ENCODE measurements at places on chromosomes 5 and 9.

GRCh38 chr5:81633471-81633870, 117.4 kb downstream of the SSBP2 start:
- H3K4me1 ChIP-seq = peaks cover 3% of the 10 kb centered on the region
- no peak overlapping the region for H3K4me3 ChIP-seq
- H3K27me3 ChIP-seq = no peaks in the 10 kb centered on the region

- peaks cover 6% of the 10 kb centered on the region for H3K27me3 ChIP-seq
- H3K36me3 ChIP-seq = no peaks in the 10 kb centered on the region
- no peak for DNase-seq
- no peak overlapping the region for H3K27ac ChIP-seq
- no peaks in the 10 kb centered on the region for H3K4me1 ChIP-seq
Observed at GRCh38 chr5:172380987-172381643, 73.2 kb downstream of the SH3PXD2B start.

DNA sequence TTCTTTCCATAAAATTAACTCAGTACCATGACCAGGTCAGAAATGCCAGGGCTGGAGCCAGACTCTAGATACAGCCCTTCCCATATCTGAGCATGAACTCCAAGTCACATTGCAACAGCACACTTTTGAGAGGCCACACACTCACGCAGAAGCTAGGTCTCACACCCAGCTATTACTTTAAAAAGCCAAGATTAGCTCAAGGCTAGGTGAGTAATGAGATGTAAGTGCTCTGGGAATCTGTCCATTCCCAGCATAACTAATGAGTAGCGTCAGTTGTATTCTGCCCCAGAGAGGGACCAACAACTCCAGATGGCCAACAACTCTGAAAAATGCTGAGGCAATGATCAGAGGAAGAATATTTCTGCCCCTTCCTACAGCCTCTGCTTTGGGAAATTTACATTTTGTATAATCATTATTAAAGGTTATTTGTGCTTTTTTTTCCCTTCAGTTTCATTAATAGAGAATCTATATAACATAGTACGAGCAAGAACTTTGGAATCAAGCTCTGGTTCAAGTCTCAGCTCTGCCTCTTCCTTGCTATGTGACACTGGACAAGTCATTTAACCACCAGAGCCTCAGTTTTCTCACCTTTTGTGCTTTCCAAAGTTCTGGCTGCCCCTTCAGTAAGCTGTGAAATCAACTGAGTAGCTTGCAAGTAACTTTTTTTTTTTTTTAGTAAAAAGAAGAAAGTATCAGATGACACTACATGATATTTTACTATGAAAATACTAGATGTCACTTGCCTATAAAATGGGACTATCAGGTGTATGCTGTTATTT, 118.3 kb downstream of the NR6A1 start:
- no peaks in the 10 kb centered on the region for H3K36me3 ChIP-seq
- H3K27me3 ChIP-seq = no peaks in the 10 kb centered on the region
- DNase-seq = no peak
- H3K4me1 ChIP-seq = peaks cover 2% of the 10 kb centered on the region

- no peak overlapping the region for H3K4me3 ChIP-seq
- no peak overlapping the region for H3K27ac ChIP-seq
- DNase-seq = no peak
- H3K27me3 ChIP-seq = peaks cover 2% of the 10 kb centered on the region
- no peaks in the 10 kb centered on the region for H3K4me1 ChIP-seq
Observed at GRCh38 chr9:76351006-76351405, 43.2 kb downstream of the RFK start.

- H3K27ac ChIP-seq = no peak overlapping the region
- no peak for DNase-seq
- H3K36me3 ChIP-seq = no peaks in the 10 kb centered on the region
- H3K4me3 ChIP-seq = no peak overlapping the region
Observed at GRCh38 chr9:92160786-92161185, 45.6 kb upstream of the SPTLC1 start.

- H3K4me3 ChIP-seq = no peak overlapping the region
- peaks cover 10% of the 10 kb centered on the region for H3K4me1 ChIP-seq
- peaks cover 1% of the 10 kb centered on the region for H3K27me3 ChIP-seq
- no peak for DNase-seq
- peak overlapping the region; percentile 92 for H3K27ac ChIP-seq
Observed at GRCh38 chr5:95631255-95631958, 11.5 kb downstream of the GPR150 start.

DNA sequence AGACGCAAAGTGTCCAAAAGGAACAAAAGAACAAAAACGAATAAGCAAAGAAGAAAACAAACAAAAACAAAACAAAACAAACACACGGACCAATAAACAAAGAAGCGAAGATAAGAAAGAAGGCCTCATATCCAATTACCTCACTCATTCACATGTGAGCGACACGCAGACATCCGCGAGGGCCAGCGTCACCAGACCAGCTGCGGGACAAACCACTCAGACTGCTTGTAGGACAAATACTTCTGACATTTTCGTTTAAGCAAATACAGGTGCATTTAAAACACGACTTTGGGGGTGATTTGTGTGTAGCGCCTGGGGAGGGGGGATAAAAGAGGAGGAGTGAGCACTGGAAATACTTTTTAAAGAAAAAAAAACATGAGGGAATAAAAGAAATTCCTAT, 28.3 kb upstream of the WWC1 start:
- H3K4me3 ChIP-seq = no peak overlapping the region
- no peaks in the 10 kb centered on the region for H3K36me3 ChIP-seq
- H3K27me3 ChIP-seq = peaks cover 4% of the 10 kb centered on the region
- H3K27ac ChIP-seq = no peak overlapping the region
- DNase-seq = no peak
- no peaks in the 10 kb centered on the region for H3K4me1 ChIP-seq

- H3K27me3 ChIP-seq = peaks cover 35% of the 10 kb centered on the region
- H3K27ac ChIP-seq = no peak overlapping the region
- H3K4me1 ChIP-seq = no peaks in the 10 kb centered on the region
- no peak for DNase-seq
- no peak overlapping the region for H3K4me3 ChIP-seq
- H3K36me3 ChIP-seq = no peaks in the 10 kb centered on the region
Observed at GRCh38 chr5:69004676-69005075, 89.1 kb upstream of the SLC30A5 start.

DNA sequence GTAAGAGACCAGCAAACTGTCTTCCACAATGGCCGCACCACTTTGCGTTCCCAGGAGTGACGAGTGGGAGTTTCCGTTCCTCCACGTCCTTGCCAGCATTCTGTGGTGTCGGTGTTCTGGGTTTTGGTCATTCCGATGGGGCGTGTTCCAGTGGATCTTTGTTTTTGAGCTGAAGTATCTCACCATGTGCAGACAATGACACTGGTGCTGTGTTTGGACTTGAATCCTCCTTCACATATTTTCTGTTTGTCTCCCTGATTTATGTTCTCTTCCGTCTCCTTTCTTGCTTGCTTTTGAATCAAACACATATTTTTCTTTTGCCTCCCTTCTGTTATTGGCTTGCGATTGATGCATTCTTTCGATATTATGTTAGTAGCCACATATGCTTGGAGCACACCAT, 60.8 kb upstream of the IRX4 start:
- no peaks in the 10 kb centered on the region for H3K4me1 ChIP-seq
- no peak for DNase-seq
- H3K27me3 ChIP-seq = peaks cover 3% of the 10 kb centered on the region
- no peak overlapping the region for H3K4me3 ChIP-seq
